ENCODE measurements at places on chromosomes 3 and 15.

DNA sequence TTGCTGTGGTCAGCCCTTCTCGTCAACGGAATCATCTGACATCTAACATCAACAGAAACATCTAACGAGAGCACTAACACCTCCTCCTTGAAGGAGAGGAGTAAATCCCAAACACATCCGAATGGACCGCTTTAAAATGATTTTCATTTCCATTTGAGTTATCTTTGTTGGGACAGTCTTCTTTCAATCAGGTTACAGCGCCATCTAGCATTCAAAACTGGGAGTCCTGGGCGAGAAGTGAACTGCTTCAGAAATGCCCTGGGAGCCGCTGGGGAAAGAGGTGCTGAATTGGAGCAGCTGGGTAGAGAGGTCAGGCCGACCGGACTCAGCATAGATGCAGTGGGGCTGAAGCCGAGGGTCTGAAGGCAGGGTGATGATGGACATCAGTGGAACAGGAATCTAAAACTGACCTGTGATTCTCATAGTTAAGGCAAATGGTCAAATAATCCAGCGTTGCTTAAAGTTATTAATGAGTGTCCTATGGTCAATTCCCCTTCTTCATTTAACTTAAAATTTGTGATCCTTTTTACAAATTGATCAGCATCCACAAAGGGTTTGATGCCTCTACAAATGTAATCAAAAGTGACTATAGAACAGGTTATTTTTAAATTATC lies 170.0 kb upstream of the NDN start:
- DNase-seq = no peak

- DNase-seq = no peak
These were observed 403.0 kb downstream of the FOXP1 start for GRCh38 chr3:71180524-71180923.

DNA sequence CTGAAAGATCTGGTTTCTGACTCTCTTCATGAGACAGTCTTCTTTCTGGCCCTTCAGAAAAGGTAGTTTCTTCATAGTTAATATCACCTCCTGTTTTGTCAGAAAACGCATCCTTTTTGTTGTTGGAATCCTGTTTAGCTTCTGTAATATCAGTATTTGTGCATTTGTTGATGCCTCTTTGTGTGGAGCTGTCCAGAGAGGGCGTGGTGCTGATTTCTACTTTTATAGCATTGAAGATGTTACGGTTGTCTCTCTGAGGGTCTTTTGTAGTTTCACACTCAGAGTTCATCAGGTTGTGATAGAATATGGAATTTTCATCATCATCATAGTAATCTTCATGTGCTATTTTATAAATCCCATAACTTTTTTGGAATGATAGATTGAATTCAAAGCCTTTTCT lies 8.9 kb downstream of the GPR149 start:
- no peak for DNase-seq

- DNase-seq = no peak
These were observed 237.2 kb upstream of the ADAMTS9 start for GRCh38 chr3:64924961-64925360.

DNA sequence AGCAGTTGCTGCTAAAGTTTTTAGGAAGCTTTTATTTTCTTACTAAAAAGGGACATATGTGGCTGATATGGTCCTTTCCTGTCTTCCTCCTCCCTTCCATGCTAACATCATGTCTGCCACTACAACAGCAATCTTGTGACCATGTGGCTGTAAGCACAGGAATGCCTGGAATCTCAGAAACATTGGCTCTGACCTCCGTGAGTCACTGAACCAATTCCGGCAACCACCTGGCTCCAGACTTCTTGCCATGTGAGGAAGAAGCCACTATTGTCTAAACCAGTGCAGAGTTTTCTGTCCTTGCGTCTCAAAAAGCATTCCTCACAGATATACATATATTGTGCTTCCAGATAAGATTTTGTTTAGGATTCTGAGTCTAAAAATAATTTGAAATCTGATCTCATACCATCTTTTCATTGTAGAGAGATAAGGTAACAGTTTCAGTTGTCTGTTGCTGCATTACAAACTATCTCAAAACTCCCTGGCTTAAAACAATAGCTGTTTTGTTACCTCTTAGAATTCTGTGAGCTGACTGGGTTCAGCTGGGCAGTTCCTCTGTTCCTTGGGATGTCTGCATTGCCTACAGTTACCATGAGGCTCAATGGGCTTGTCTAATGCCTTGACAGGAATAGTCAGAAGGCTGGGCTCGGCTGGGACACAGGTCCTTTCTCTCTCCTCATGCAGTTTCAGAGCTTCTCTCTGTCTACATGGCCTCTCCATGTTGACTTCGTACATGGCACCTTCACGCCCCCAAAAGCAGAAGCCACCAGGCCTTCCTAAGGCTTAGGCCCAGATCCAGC lies 77.3 kb upstream of the MAGI1 start:
- no peak for DNase-seq

GRCh38 chr15:68403161-68403941 lies 28.6 kb downstream of the ITGA11 start:
- DNase-seq = no peak

DNA sequence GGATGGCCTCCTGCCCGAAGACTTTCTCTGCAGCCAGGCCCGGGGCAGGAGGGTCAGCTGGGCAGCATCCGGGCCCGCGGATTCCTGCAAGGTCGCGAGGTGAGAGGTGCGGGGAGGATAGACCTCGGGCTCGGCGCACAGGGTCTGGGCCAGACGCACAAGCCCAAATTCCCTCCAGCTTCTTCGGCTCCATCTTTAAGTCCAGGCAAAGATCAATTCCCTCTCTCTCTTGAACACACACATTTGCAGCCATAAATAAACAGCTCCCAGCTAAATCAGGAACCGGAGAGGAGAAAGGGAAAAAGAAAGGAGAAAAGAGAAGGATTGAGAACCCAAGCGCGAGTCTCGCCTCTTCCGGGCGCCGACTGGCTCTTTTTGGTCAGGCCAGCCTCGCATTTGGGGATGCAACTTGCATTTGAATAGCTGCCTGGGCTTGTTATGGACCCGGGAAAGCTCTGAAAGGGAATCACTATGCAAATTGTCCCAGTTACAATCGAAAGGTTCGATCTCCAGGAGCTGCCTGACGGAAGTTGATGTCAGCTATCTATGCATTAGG lies 14.5 kb upstream of the ONECUT1 start:
- DNase-seq = no peak

- DNase-seq = no peak
These were observed 1240.2 kb upstream of the ALCAM start for GRCh38 chr3:104126463-104126862.

- DNase-seq = no peak
These were observed 17.4 kb downstream of the DET1 start for GRCh38 chr15:88529021-88529630.

DNA sequence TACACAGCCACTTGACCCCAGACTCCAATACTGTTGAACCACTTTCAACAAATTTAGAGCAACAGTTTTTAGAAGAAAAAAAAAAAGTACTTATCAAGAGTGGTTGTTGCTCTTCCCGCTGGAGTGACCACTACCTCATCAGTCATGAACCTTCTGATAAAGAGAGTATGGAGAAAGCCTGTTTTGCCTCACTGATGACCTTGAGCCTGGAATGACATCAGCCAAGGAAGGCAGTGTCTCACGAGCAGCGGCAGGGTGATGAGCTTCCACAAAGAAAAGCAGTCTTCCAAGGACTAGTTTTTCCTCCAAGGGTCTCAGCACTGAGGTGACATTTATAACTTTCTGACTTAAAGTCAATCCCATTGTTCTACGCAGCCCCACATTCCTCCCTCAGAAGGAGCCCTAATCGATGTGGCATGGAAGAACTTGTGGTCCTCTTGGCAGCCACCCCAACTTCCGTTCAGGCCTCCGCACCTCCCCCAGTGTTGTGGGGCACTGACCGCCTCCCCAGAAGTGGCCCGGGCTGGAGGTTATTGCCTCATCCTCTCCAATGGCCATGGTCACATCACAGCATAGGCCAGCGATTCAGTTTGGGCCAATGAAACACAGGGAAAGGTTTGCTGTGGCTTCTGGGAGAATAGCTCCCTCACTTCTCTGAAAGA lies 1.8 kb upstream of the CYP11A1 start:
- DNase-seq = no peak

GRCh38 chr15:30923429-30923828 lies 19.7 kb downstream of the FAN1 start:
- DNase-seq = no peak

- DNase-seq = no peak
These were observed 51.7 kb upstream of the TJP1 start for GRCh38 chr15:29873947-29874411.
